Peyer's patch (tissue), 4 donors: ENCODE measurements at places on chromosomes 6 and 20. TPM values are rescaled to one million over a fixed set of nuclear protein-coding genes. Genes with fewer than 3 reads are reported as not detected.

GRCh38 chr6:28618898-28619555 is 93.3 kb downstream of the GPX5 start:
- no peak for DNase-seq

DNA sequence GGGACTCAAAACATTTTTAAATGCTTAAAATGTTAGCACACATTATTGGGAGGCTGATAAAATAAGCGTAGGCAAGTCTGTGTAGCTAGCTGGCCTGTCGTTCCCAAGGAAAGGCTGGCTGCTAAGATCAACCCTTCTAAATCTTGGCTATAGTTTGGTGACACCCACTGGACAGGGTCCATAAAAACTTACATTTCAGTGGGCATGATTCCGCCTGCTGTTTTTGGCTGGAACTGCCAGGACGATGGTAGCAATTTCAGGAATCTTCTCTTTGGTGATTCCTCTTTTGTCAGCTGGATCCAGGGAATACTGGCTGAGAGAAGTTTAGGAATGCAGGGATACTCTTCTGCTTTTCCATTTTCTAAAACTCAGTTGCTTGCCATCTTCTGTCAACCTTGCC is 162.2 kb downstream of the NKAIN2 start:
- no peak for DNase-seq

GRCh38 chr6:164303102-164303964 is 888.8 kb downstream of the QKI start:
- DNase-seq, result no peak

DNA sequence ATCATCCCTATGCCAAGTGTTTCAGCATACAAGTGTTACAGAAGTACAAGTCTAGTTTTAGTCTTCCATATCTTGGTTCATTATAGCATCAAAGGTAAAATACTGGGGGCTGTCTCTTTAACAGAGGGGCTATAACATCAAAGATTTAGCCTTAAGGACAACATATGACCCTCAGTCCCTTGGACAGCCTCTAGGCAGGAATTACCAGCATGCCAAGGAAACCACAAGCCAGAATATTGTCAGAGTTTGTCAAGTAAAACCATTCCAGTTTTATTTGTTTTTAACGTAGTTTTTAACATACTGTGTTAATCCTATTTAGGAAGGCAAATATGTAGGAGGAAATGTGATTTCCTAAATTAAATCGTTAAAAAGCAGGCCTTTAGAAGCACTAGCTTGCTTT is 18.6 kb downstream of the ZKSCAN8 start:
- DNase-seq, result no peak

GRCh38 chr6:132675002-132675401 is 16.0 kb upstream of the TAAR1 start:
- DNase-seq, result no peak

- DNase-seq, result no peak
Observed at GRCh38 chr6:150194195-150194594, 51.4 kb downstream of the PPP1R14C start.

GRCh38 chr6:106973836-106974335 is 643 bp downstream of the CD24 start:
- peak; percentile 49 for DNase-seq

The SLC16A10 gene
- total RNA-seq, result 9.5 TPM

GRCh38 chr6:117919275-117919674 is 12.2 kb downstream of the SLC35F1 start:
- DNase-seq, result no peak

DNA sequence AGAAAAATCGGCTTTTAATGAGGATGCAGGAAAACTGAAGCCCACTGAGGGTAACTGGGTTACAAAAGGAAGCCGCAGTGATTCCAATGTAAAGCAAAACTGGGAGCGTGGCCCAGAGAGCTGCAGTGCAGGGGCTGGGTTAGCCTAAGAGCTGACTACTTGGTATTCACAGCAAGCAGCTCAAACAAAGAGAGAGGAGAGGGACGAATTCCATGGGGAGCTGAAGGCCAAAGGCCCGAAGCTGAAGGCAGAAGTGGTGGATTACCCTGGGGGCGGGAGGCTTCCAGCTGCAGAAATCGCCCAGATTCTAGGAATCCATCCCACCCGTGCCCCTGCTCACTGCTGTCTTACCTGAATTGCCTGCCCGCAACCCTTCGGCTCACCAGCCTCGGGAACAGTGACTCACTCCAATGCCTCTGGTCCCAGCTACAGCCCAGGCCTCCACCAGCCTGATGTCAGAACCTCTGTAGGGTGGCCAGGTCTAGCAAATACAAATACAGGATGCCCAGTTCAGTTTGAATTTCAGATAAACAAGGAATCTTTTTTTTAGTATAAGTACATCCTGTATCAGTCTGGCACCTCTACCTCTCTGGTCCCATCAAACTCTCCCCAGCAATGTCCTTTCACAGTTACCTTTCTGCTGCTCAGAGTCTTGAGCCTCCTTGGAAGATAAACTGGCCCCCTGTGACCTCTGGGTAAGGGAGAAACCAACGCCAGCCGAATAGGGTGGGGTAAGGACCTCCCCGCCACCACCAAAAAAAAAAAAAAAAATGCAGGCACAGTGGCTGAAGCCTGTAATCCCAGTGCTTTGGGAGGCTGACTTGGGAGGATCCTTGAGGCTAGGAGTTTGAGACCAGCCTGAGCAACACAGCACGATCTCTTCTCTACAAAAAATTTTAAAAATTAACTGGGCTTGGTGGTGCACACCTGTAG is 14.6 kb upstream of the ZMYND8 start:
- DNase-seq, result no peak

GRCh38 chr6:53179961-53180651 is 31.5 kb upstream of the GCM1 start:
- no peak for DNase-seq

DNA sequence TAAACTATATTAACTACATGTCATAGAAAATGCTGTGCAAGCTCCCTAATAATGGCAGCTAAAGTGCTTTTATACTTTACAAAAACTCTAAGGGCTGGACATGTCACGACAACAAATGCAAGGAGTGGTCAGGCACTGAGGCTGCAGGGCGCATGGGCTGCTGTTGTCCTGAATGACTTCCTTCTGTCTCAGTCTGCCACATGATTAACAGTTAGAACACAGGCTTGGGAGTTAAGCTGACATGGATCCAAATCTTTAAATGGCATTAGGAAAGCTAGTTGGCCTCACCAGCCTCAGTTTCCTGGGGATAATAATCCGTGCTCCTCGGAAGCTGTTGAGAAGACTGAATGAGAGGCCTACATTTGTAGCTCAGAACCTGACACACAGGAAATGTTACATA is 57.4 kb downstream of the PREP start:
- DNase-seq, result no peak

DNA sequence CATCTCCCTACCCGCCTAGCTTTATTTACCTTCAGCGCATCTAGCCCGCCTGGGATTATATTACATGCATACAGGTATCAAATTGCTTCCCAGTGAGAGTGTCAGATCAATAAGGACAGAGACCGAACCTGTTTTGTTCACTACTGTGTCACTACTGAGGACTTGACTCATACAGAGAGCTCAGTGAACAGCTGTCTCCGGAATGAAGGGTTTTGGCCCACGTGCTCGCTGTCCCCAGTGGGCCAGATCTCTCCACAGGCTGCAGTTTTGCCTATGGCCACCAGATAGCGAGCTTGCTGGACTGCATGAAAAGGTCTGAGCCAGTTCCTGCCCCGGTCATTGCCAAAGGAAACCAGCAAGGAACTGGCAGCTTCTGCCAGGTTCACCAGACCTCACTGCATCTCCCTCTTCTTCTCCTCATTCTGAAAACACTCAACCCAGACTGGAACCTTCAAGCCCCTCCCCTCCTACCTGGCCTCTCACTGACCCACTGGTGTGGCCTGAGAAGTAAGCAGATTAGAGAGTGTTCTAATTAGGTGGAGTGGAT is 150.8 kb downstream of the ZMYND8 start:
- no peak for DNase-seq

The POM121L2 gene
- total RNA-seq, result not detected

DNA sequence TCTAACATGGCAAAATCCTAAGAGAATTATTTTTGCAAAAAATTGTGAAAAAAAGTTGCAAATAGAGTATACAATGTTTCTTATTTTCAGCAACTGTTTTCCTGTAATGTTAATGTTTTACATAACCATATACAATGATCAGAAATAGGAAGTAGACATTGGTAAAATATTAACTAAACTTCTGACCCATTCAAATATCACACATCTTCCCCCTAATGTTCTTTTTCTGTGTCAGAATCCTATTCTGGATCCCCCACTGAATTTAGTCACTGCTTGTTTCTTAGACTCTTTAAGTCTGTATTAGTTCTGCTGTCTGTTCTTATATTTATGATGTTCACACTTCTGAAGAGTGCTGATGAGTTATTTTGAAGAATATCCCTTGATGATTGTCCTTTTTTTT is 62.0 kb downstream of the HFE start:
- DNase-seq, result no peak

DNA sequence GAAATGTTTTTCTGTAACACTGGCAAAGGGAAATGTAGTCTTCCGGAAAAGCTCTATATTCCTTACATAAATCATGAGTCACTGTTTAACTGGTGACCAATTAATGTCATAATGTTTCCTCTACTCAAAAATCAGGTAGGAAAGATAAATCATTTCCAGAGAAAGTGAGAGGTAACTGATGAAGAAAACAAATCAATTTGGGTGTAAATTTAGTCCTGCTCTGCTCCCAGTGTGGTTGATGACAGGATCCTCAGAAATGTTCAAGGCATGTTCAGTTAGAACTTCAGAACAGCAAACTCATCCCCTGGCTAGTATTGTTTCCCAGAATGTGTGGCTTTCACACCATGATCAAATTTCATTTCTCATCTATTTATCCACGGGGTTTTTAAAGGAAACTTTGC is 38.8 kb upstream of the SPACA1 start:
- no peak for DNase-seq

DNA sequence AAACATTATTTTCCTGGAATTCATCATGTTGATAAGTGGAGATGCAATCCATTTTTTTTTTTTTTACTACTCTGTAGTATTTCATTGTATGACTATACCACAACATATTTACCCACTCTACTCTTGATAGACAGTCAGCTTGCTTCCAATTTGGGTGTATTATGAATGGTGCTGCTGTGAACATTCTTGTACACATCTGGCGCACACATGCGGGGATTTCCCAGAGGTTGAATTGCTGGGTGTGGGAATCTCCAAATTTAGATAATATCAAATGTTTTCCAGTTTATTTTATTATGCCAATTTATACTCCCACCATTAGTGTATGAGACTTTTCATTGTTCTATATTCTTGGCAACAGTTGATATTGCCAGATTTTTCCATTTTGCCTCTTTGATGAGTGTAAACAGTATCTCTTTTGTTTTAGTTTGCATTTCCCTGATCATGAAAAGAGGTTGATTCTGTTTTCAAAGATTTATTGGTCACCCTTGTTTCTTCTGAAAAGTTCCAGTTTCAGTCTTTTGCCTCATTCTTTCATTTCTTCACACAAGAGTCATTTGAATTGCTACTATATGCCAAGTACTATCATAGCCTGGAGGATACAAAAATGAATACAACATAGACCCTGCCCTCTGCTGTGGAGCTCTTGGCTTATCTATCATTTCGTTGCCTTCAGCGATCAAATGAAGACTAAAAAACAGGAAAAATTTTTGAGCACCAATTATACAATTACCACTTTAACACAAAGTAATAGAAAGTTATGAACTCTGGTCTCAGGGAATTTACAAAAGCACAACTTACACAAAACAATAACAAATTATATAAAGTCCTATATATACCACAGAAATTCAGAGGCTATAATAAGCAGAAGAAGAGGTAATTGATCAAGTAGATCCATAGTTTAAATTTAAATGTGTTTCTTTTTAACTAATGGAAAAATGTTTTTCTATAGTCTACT is 17.1 kb upstream of the NCOA7 start:
- DNase-seq, result no peak

- no peak for DNase-seq
Observed at GRCh38 chr6:34065466-34066217, 80.2 kb downstream of the GRM4 start.

The ATP9A gene
- 40.6 TPM for total RNA-seq

The ARMC12 gene
- total RNA-seq, result not detected

DNA sequence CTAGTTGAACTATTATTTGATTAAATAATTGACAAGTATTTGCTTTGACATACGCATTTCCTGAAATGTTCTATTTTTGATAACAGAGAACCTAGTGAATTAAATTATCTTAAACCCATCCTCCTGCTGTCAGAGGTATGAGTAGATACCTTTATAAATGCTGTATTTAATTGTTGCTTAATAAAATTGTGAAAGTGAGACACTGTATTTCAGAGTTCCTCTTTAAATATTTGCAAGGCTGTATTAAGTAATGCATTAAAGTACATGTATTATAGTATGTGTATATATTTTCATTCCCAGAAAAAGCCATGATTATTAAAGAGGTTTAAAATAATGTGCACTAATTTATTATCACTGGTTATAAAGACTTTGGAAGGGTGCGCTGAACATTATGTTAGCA is 483.8 kb downstream of the TFAP2B start:
- DNase-seq, result no peak

The TMEM181 gene
- 33.1 TPM for total RNA-seq

- no peak for DNase-seq
Observed at GRCh38 chr20:53926428-53927028, 143.9 kb downstream of the BCAS1 start.

The SLC26A8 gene
- 1.7 TPM for total RNA-seq

- peak; percentile 58 for DNase-seq
Observed at GRCh38 chr6:167115054-167115453, 7.8 kb upstream of the CCR6 start.
